ENCODE measurements at places on chromosomes 1 and 21.
A peak's percentile ranks its signal among the peaks of the same experiment; 100 is the strongest.

- DNase-seq = peak; percentile 0
These were observed 19.3 kb upstream of the FOXO6 start for GRCh38 chr1:41341772-41342562.

DNA sequence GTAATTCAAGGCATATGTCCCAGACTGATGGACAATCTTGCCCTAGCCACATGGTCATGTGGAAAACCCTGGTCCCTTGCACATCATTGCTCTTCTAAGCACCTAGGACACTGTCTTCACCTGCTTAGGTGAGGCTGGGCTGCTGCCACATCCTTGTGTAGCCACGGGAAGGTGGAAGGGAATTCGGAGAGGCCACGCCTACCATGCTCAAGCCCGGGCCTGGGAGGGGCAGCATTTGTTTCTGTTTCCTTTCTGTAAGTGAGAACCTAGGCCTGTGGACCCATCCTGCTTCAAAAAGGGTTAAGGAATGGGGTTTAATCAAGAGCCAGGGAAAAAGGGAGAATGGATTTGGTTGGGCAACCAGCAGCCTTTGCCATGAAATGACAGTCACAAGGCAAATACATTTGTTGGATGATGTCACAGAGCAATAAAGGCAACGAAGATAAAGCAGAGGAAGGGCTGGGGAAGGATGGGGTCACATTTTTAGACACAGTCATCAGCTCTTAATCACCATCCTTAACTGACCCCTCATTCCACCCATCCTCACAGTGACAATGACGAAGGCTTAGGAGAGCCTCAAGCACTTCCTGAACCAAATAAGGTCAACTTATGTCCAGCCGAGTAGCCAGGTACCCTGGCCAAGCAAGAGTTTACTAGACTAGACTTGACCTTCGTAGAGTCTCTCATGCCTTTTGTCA, 10.1 kb upstream of the LRRC38 start:
- DNase-seq = no peak

GRCh38 chr1:28905921-28906666, 8.3 kb upstream of the EPB41 start:
- DNase-seq = no peak

GRCh38 chr1:7171574-7171973, 386.3 kb downstream of the CAMTA1 start:
- no peak for DNase-seq

GRCh38 chr1:229032375-229032774, 238.5 kb upstream of the RAB4A start:
- DNase-seq = peak; percentile 93

- peak; percentile 24 for DNase-seq
These were observed 14.9 kb downstream of the TTC34 start for GRCh38 chr1:2786329-2787162.

DNA sequence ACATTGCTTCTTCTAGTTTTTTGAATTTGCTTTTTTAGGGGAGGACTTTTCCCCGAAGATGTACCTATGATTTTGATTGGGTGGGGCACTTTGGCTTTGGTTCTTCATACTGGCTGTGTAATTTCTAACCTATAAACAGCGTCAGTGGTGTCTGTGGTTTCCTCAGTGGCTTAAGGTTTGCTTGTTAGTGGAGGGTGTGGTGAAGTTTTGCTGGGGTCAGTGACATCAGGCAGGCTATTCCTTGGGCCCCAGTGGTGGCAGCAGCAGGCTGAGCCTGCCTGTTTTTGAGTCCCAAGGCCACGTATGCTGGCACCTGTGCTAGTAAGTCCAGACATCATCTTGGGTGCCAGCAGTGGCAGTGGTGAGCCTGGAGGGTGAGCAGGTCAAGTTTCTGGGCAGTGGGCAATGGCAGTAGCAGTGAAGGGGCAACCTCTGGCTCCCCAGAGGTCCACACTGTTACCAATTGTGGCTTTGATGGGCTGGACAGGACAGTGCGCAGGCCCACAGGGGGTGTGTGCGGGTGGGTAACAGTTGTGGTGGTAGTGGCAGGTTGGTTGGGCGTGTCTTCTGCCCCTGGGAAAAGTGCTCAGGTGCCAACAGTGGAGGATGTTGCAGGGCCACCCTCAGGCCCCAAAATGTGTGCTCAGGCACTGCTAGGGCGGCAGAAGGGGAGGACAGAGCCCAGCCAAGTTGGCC, 54.9 kb upstream of the B3GALT2 start:
- no peak for DNase-seq

DNA sequence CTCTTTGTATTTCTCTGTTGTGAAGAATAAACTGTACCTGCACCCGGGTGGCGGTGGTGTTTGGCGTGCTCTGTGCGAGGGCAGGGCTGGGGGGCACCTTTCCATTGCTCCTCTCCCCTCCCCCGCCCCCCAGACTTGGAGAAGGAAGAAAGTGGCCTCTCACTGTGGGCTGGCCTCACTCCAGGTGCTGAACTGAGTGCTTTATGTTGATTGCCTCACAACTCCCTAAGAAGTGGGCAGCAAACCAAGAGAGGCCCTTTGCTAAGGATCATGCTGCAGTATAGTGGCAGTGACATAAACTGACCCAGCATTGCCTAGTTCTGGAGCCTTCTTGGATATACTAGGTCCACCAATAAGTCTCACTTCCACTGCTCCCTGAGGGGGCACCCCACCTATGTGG, 20.2 kb downstream of the A3GALT2 start:
- DNase-seq = peak; percentile 81

DNA sequence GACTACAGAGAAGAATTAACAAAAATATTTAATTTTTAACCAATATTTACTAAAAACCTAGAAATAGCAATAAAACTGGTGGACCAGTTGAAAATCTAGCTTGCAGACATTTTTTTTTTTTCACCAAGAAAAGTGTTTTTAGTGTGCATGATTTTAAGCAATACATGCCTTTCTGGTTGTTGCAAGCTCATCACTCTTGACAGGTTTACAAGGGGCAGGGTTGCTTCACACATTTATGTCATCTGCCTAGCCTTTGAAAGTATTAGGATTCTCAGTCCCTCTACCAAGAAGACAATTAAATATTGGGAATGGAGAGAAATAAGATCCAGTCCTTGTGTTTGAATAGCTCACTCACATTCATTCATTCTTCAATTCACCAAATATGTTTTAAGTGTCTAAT, 53.8 kb upstream of the LYPLAL1 start:
- no peak for DNase-seq

GRCh38 chr1:50272912-50273311, 150.3 kb downstream of the DMRTA2 start:
- no peak for DNase-seq

GRCh38 chr1:165827268-165828102, at the start of gene UCK2:
UCK2 (plus strand) TSS chr1:165827614; CDS start chr1:165827834, 220 bp downstream.
- peak; percentile 83 for DNase-seq

DNA sequence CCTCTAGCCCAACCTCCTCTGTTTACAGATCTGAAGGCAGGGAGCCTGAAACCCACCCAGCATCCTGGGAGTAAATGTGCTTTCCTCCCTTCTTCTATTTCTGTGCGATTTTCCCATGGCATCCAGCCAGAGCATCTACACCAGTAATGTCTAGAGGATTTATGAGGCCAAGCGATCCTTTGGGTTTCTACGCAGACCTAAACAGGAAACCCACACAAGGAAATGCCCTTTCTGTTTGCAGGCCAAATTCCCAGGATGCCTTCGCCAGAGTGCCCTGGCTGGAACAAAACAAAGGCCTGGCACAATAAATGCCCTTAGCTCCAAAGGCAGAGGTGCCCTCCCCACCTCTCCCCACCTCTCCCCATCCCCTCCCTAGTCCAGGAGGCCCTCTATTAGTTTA, 110.5 kb upstream of the CDC42BPA start:
- peak; percentile 72 for DNase-seq

GRCh38 chr1:203275656-203276272, 29.6 kb upstream of the BTG2 start:
- peak; percentile 25 for DNase-seq

DNA sequence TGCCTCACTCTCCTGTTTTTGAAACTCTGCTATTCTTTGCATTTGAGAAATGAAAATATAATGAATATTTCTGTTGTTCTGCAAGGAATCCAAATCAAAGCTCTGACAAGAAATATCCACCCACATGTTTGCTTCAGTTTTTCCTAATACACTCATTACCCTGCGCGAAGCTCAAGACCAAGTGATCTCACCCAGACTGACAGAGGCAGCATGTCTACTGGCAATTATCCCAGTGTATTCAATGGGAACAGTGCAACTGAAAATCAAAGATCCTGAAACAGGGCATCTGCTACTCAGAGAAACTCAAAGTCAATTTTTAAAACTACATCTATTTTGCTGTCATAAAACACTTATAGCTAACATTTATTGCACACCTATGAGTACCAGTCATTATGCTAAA, 321.0 kb upstream of the LRRC7 start:
- peak; percentile 75 for DNase-seq

DNA sequence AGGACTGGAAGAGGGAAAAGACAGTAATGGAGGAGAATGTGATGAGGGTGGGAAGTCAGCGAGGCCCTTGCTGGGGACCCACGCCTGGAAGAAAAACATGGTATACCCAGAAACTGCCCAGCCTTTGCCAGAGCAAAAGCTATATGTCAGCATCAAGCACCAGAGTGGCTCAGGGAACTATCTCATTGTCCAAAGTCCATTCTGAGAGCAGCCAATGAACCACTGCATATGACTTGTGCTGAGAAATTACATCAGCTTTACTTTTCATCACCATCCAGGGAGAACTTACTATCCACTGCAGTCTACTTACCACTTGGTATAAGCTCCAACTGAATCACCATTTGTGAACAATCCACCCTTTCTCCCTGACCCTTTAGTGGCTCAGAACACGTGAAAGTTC, 148.1 kb downstream of the TTLL7 start:
- DNase-seq = no peak

DNA sequence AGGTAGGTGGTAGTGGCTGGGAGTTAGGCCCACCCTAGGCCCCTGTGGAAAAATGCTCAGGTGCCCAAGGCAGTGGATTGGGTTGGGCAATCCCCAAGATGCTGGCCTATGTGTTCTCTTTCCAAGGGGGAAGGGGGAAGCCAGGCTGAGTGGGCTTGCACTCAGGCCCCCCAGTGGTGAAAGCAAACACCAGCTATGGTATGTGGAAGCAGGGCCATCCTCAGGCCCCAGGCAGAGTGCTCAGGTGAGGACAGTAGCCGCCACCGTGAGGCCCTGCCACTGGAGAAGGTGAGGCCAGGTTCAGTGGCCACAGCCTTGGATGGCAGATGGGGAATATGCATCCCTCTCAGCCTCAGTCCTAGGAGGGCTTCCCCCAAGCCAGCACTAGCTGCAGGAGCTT, 11.8 kb downstream of the LY9 start:
- DNase-seq = no peak

GRCh38 chr1:62882201-62883104, 98.5 kb downstream of the ATG4C start:
- no peak for DNase-seq

DNA sequence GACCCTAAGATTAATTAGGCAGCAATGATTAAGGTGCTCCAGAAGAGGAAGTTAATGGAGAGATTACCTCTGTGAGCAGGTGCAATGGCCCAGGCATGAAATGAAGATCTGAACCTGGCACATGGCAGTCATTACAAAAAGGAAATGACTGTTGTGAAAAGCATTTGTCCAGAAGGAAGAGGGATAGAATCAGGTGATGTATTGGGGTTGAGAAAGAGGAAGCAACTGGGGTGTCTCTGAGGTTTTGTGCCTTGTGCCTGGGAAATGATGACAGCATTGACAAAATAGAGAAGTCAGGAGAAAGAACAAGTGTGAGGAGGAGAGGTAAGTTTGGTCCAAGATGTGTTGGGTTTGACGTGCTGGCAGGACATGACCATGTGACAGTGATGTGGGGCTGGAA, 5.6 kb downstream of the CRCT1 start:
- DNase-seq = no peak

- DNase-seq = no peak
These were observed 88.0 kb upstream of the IVNS1ABP start for GRCh38 chr1:185404907-185405568.

GRCh38 chr1:198691063-198691462, 52.2 kb downstream of the PTPRC start:
- DNase-seq = no peak

DNA sequence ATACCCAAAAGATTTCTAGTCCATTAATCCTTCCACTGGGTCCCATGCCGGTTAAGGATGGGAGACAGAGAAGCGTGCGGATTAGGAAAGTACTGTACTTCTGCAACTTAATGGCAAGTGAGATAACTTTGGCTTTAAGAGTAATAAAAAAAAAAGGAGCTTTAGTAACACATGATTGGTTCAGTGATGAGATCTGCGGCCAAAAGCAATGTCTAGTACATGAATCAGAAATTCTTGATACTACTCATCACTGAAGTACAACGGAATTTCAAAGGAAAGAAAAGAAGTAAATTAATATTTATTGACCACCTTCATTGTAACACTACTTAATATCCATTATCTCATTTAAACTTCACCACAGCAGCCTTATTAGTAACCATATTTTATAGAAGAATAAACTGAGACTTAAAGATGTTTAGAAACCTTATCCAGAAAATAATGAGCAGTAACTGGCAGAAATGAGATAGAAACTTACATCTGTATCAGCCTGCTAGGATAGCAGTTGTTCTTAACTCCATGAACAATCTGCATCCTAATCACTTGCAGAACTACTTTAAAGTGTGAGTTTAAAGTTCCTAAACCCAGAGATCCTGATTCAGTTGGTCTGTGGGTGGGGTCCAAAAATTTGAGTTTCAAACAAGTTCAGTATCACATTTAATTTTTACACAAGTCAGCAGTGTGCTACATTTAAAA, 14.1 kb upstream of the NUF2 start:
- DNase-seq = no peak

GRCh38 chr1:158654086-158654485, 32.4 kb downstream of the SPTA1 start:
- no peak for DNase-seq

- DNase-seq = no peak
These were observed 7.4 kb downstream of the ERRFI1 start for GRCh38 chr1:8018492-8019228.

DNA sequence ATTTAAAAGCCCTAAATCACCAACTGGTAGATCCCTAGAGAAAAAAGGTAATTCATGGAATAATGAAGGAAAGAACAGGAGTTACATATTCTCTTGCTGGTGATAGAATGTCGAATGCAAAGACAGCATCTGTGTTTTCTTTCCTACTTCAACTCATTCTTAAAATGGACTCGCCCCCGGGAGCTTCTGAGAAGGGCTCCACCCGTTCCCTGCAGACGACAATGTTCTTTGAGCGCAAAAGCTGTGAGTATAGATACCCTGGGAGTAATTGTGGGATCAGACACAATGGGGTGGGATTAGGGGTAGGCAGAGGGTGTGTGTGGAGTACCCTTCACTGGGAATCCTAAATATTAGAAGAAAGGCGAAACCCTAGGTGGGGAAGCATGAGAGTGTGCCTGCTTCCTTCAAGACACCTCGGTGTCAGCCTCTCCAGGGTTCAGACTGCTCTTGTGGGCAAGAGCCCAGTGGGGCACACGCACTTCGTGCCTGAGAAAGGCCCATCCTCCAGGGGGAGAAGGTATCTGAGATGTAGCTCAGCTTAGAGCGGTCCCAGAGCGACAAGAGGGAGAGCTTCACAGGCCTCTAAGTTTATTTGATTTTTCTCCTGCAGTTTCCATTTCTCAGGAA, 123.3 kb upstream of the DPYD start:
- DNase-seq = no peak

GRCh38 chr1:97427371-97427770, 493.5 kb downstream of the DPYD start:
- DNase-seq = no peak
